ENCODE measurements at places on chromosomes 7 and 10.

DNA sequence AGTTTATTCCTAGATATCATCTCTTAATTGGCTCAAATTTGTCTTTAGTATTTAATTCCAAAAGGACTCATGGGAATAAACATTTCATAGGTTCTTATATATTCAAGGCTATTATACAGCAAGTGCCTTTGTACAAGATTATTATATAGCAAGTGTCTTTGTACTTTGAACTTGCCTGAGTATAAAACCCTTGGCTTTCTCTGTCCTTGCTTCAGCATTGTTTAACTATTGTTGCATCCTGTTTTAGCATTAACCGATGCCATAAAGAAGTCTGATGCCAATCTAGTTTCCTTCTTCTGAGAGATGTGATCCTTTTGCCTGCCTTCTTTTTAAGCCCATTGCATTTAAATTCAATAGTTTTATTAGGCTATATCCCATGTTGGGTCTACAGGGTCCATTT is 270.0 kb downstream of the NEBL start:
- no peak for DNase-seq

- no peak for DNase-seq
Observed at GRCh38 chr10:95360122-95360714, 69.4 kb upstream of the PDLIM1 start.

DNA sequence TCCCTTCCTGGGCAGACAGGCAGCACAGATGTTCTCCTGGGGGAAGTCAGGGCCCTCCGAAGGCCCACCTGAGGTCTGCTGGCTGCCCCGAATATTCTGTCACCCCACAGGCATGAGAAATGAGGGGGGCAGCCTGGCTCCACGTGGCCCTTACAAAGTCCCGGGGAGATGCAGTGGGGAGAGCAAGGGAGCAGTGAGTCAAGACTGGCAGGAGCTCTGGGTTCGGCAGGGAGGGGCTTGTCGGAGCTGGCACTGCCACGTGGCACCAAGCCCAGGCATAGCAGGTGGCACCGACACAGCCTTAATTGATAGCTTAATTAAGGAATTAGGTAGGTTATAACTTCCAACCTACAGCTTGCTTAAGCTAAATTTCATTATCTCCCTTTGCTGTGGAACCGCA is 163.9 kb downstream of the USP6NL start:
- DNase-seq, result no peak

- no peak for DNase-seq
Observed at GRCh38 chr7:31000161-31000693, 36.5 kb downstream of the GHRHR start.

DNA sequence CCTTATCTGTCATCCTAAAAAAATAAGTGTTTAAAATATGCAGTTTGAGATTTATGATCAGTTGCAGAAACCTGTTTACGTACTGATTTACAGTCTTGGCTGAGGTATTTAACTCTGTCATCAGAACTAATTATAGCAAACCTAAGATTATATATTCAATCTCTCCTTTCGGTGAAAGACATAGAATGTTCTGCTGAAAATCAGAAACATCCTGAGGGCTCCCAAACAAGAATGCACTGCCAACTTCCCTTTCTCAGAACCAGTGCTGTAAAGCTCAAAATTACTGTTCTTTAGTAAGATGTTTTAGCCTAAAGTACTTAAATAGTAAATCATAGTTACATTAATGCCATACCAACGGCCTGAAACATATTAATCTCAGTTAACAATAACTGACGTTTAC is 34.3 kb downstream of the FAM204A start:
- DNase-seq, result no peak
